ENCODE measurements at places on chromosomes 6 and 20. TPM values are rescaled to one million over a fixed set of nuclear protein-coding genes. Genes with fewer than 3 reads are reported as not detected.

SLC16A10 gene
- total RNA-seq: 4.9 TPM

TTK gene
- total RNA-seq: 37.9 TPM

ARMH2 gene
- total RNA-seq: not detected

CYP39A1 gene
- not detected for total RNA-seq

KIF6 gene
- not detected for total RNA-seq

FOXQ1 gene
- total RNA-seq: not detected

BPIFA1 gene
- not detected for total RNA-seq

CRISP2 gene
- not detected for total RNA-seq

ALDH8A1 gene
- 5.6 TPM for total RNA-seq

FOXO3 gene
- total RNA-seq: 7.1 TPM

OXT gene
- 1.2 TPM for total RNA-seq

SLC22A1 gene
- total RNA-seq: 2.4 TPM

SLC17A3 gene
- total RNA-seq: 2.5 TPM

ABHD16B gene
- total RNA-seq: 0.22 TPM

LAMA5 gene
- 0.86 TPM for total RNA-seq

PLCB1 gene
- 3.4 TPM for total RNA-seq

MRAP2 gene
- not detected for total RNA-seq

HLA-DQA1 gene
- 3.7 TPM for total RNA-seq

MMP24 gene
- not detected for total RNA-seq

ZBTB22 gene
- 14.9 TPM for total RNA-seq

PSMB9 gene
- 271 TPM for total RNA-seq

WDR46 gene
- 46.6 TPM for total RNA-seq

EZR gene
- 177 TPM for total RNA-seq

ADGB gene
- not detected for total RNA-seq

DTNBP1 gene
- 27.1 TPM for total RNA-seq

STX11 gene
- 34.0 TPM for total RNA-seq

DDAH2 gene
- total RNA-seq: 19.6 TPM

All from activated T-cell treated with anti-CD3 and anti-CD28 coated beads, Interleukin-2, amount 50 U/mL, for 72 hours (primary cell).